ENCODE measurements at places on chromosomes 12 and 14.

DNA sequence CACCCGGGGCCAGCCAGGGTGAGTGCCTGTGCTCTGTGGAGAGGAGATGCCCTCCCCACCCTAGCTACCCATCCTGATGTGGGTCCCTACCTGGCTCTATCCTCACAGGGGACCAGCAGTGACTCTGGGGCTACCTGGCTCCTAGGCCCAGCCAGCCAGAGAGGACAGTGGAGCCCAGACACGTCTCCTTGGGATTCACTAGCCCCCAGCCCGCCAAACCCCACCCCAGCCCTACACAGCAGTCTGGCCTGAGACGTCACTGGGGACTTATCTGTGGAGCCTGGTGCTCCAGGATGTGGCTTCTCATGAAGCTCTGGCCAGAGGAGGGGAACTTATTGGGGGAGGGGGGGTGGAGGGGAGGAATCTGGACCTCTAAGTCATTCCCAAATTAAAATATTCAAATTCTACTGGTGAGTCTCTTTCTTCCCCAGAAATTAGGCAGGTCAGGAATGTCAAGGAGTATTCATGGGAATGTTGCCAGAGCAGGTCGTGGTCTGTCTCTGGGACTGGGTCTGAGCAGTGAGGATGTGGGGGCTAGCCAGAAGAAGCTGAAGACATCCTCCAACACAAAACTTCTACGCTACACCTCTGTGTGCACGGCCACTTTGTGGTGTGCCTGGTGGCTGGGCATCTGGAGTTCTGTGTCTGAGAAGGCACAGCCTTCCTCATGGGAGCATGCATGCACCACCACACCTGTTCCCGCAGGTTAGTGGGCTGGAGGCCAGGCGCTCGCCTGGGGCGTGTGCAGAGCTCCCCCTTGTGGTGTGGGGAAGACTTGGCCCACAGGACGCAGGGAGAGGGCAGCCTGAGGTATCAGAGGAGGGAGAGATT lies 2.7 kb downstream of the CMTM5 start:
- DNase-seq: peak; percentile 85

DNA sequence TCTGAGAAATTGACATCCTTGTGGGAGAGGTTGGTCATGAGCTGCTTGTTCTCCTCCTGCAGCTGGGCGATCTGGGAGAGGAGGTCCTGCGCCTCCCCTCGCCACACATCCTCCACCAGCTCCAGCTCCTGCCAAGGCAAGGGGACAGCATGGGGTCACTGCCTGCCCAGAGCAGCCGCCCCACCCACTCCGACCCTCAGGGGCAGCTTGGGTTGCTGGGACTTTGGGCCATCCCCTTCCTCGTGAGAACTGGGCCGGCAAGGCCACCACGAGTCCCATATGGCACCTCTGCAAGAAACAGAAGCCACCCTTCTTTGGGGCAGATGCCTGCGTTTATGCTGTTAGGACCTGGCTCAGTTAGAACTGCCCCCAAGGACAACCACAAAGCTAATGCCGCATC lies 10.0 kb downstream of the RILPL1 start:
- no peak for DNase-seq

GRCh38 chr14:72714871-72715214 lies 179.1 kb downstream of the DPF3 start:
- no peak for DNase-seq

DNA sequence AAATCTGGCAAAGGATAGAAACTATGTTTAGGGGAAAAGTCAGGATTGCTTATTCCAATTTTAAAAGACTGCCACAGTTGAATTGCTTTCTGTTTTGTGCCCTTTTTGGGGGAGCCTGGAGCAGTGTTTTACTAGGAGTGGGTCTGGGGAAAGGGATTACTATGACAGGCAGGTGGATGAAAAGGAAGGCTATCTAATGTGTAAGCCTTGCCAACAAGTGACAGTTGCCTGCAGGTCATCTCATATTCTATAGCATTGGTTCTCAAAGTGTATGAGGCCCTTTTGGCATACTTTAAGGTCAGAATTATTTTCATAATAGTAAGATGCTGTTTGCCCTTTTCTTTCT lies 4.1 kb downstream of the EID3 start:
- DNase-seq: no peak

- DNase-seq: no peak
Observed at GRCh38 chr14:24329736-24330135, 5.1 kb downstream of the ADCY4 start.

DNA sequence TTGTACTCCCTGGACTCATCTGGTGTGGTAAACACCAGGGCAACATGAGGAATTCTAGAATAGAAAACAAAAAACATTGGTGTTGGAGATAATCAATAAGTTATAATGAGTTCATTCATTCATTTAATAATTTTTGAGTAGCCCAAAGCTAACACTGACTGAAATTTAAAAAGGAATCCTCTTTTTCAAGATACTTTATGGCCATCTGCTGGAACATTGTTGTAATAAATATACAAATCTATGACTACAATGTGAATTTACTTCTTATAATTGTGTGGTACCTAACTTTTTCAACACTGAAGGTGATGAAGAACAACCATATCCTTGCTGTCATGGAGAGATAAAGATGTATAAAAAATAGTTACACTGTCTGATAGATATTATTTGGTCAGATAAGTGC lies 687.3 kb upstream of the MIS18BP1 start:
- no peak for DNase-seq

DNA sequence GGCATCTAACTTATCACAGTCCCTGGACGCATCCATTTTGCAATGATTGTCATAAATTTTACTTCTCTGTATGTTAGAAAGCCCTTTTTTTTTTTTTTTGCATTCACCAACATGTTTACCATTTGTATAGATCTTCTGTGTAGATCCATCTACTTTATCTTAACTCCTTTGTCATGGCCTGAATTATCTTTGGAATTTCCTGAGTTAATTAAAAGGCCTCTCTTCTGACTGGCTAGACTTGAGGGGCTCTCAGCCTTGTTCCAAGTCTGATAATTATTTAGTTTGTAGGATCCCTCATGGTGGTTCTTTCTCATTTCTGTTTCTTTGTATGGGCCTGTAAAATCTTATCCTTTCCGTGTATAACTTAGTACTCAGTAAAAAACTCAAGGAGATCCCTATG lies 387.0 kb downstream of the C12orf50 start:
- no peak for DNase-seq

- DNase-seq: no peak
Observed at GRCh38 chr12:76634133-76634532, 74.6 kb upstream of the OSBPL8 start.

GRCh38 chr14:71466946-71467345 lies 465.3 kb upstream of the RGS6 start:
- DNase-seq: no peak

GRCh38 chr14:23054000-23054811 lies 3.1 kb downstream of the CDH24 start:
- DNase-seq: no peak

DNA sequence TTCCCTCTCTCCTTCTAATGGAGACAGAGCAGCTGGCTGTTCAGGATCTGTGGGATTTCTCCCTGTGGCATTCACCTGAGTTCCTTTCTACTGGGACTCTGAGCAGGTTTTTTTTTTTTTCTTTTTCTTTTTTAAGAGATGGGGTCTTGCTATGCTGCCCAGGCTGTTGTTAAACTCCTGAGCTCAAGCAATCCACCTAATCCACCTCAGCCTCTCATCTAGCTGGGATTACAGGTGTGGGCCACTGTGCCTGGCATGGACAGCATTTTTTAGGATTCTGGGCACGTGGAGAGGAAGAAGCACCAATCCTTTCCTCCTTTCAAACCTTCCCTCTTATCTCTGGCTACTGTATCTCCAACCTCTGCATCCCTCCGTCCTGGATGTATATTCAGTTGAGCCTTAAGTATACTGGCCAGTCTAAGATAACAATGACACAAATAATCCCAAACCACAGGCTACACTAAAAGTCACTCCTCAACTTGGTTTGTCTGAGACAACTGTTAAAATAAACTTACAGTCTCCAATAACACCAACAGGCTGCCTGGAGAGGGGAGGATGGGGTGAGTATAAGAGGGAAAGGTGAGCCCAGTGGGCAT lies 16.4 kb upstream of the CELA1 start:
- DNase-seq: no peak

DNA sequence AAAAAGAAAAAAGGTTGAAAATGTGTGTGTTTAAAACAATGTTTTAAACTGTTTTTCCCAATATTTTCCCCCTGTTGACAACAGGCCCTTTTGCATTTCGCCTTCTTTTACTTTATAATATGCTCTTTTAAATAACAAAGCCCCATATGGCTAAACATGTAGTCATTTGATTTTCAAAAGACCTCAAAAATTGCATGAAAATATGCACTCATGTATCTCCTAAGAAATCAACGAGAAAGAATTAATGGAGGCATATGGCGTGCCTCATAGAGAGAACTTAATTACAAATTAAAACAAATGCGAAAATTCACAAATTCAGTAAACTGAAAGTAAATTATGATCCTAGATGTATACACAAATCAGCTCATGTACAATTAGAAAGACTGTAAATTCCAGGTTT lies 202.6 kb upstream of the FOXN3 start:
- no peak for DNase-seq

GRCh38 chr12:67910360-67911274 lies 78.6 kb upstream of the IFNG-AS1 start:
- DNase-seq: no peak

All from NCI-H2171 (cell line).